ENCODE measurements at places on chromosomes 6 and 20. TPM values are rescaled to one million over a fixed set of nuclear protein-coding genes. Genes with fewer than 3 reads are reported as not detected.

- no peak for DNase-seq
These were observed 551 bp downstream of the TREML2 start for GRCh38 chr6:41200296-41200900.

DNA sequence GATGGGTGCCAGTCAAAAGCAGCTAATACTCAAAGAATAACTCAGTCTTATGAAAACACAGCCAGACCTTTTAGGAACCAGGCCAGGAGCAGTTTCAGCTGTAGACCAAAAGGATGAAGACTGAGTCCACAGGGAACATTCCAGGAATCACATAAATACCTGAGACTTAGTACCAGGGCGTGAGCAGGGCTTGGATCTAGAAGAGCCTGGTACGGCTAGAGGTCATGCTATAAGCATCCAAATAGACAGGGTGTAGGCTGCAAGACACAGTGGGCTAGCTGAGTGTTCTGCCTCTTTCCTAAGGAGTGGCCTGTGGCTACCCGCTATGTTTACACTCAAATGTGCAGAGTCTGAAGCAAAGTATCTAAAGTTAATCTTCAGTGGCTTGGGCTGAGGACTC is 29.5 kb upstream of the LRRC1 start:
- DNase-seq: no peak

DNA sequence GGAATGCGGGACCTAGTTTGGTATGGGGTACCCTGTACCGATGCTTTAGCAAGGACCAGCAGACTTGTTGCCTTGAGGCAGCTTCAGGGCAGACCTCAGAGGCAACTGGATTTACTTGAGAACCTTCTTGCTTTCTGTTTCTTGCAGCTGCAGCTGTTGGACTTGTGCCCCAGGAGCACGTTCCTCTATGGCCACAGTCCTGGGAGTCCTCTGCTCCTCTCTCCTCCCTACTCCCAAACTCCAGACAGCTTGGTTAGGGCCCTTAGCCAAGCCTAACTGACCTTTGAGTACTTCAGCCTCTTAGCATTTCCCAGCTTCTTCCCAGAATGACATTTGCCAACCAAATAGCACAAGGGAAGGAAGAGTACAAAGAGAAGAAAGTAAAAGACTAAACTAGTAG is 34.7 kb downstream of the GHRH start:
- no peak for DNase-seq

SNAP91 gene
- 0.63 TPM for polyA plus RNA-seq

MEI4 gene
- 1.8 TPM for polyA plus RNA-seq

DNA sequence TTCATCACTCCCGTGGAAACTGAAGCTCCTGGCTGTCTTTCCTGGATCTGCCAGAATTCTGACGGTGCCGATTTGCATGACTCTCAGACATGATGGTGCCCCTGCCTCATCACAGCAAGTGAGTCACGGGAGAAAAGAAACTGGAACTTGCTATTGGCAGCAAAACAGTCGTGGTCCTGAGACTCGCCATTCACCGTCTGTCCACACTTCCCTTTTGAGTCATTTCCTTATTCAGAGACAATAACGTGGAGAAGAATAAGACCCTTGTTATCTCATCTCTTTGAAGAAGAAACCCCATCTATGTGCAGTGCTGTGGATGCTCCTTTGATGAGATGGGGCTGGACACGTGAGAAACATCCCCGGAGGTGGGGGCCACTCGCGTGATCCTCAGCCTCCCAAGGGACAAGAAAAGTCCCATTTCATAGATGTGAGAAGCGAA is 4.2 kb downstream of the GPR31 start:
- no peak for DNase-seq

KIAA0408 gene
- 2.7 TPM for polyA plus RNA-seq
